ENCODE measurements at places on chromosomes 5 and 9. TPM values are rescaled to one million over a fixed set of nuclear protein-coding genes. Genes with fewer than 3 reads are reported as not detected.

The BRD8 gene
- total RNA-seq: 48.4 TPM

The PPP6C gene
- total RNA-seq: 44.3 TPM

The RAB3C gene
- not detected for total RNA-seq

The HRH2 gene
- 34.3 TPM for total RNA-seq

The EXOSC2 gene
- total RNA-seq: 93.0 TPM

The CD180 gene
- 0.02 TPM for total RNA-seq

The CENPH gene
- 37.0 TPM for total RNA-seq

The ECSCR gene
- 1.7 TPM for total RNA-seq

The CTXN3 gene
- not detected for total RNA-seq

- peaks cover 41% of the 10 kb centered on the region for H3K4me1 ChIP-seq
- H3K36me3 ChIP-seq: peaks cover 76% of the 10 kb centered on the region
- no peak overlapping the region for H3K27ac ChIP-seq
- no peaks in the 10 kb centered on the region for H3K27me3 ChIP-seq
Measured at GRCh38 chr9:15433191-15433590, 10.5 kb downstream of the SNAPC3 start.

DNA sequence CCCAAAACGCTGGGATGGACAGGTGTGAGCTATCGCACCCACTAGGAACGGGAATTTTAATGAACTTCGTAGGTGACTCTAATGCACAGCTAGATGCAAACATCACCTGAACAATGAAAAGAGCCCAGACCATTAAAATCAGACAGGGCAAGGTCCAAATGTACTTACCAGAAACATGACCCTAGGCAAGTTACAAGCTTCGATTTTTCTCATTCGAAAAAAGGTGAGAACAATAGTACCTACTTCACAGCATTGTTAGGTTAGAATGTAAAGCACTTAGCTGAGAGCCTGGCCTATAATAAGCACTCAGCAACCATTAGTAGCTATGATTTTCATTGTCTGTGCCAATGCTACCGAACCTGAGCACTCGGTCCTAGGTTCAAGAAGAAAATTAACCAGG, 5.8 kb upstream of the KLHL3 start:
- H3K4me1 ChIP-seq: no peaks in the 10 kb centered on the region
- H3K27ac ChIP-seq: no peak overlapping the region
- H3K27me3 ChIP-seq: no peaks in the 10 kb centered on the region
- H3K4me3 ChIP-seq: no peak overlapping the region
- H3K36me3 ChIP-seq: peaks cover 6% of the 10 kb centered on the region

- H3K27me3 ChIP-seq: peaks cover 12% of the 10 kb centered on the region
- no peaks in the 10 kb centered on the region for H3K36me3 ChIP-seq
- H3K27ac ChIP-seq: no peak overlapping the region
- H3K4me1 ChIP-seq: no peaks in the 10 kb centered on the region
- H3K4me3 ChIP-seq: no peak overlapping the region
Measured at GRCh38 chr9:89632192-89632733, 27.5 kb downstream of the GADD45G start.

DNA sequence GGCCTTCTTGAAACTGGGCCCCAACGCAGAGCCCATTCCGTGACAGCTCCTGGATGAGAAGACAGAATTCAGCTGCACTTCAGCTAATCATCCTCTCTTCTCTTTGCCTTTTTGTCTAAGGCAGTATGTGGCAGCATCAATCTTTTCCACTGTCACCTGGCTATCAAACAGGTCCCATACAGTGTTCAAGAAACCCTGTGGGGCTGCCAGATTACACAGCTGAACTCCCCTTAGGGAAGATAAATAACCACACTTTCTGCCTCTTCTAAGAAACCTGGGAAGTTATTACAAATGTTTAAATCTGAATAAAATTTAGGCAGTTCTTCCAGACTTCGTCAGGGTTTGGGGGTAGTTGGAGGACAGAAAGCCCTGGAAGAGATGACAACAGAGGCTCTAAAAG, 61.0 kb downstream of the SPEF2 start:
- H3K36me3 ChIP-seq: peaks cover 3% of the 10 kb centered on the region
- DNase-seq: no peak
- peaks cover 17% of the 10 kb centered on the region for H3K4me1 ChIP-seq
- H3K27ac ChIP-seq: no peak overlapping the region
- no peaks in the 10 kb centered on the region for H3K27me3 ChIP-seq
- no peak overlapping the region for H3K4me3 ChIP-seq

GRCh38 chr5:13552361-13552760, 392.1 kb downstream of the DNAH5 start:
- DNase-seq: no peak
- no peaks in the 10 kb centered on the region for H3K27me3 ChIP-seq
- no peak overlapping the region for H3K27ac ChIP-seq
- no peak overlapping the region for H3K4me3 ChIP-seq

GRCh38 chr5:175712313-175712680, 54.4 kb downstream of the HRH2 start:
- no peaks in the 10 kb centered on the region for H3K27me3 ChIP-seq
- no peak overlapping the region for H3K27ac ChIP-seq
- DNase-seq: no peak

DNA sequence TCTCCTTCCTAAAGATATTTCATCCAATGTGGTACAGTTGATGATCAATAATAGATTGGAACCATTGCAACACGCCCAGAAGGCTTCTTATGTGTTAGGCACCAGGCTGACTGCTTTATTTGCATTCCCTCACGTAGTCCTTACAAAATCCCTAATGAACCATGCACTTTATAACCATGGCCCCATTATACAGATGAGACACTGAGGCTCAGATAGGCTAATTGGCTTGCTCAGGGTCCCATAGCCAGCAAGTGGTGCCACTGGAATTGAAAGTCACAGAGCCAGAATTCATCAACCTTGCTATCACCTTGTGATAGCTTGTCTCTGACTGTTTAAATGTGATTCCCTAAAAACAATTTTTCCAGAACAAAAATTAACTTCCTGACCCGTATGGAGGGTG, 27.8 kb upstream of the RAI14 start:
- DNase-seq: no peak
- H3K27me3 ChIP-seq: peaks cover 3% of the 10 kb centered on the region
- H3K4me1 ChIP-seq: no peaks in the 10 kb centered on the region
- no peak overlapping the region for H3K4me3 ChIP-seq

DNA sequence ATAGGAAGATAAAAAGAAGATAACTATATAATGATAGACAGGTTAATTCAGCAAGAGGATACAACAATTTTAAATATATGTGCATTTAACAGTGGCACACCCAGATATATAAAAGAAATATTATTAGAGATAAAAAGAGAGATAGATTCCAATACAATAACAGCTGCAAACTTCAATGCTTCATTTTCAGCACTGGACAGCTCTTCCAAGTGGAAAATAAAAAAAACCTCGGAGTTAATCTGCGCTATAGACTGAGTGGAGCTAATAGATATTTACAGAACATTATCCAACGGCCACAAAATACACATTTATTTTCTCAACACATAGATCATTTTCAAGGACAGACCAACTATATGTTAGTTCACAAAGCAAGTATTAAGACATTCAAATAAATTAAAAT, 1229.5 kb upstream of the CDH6 start:
- H3K4me1 ChIP-seq: no peaks in the 10 kb centered on the region
- H3K27me3 ChIP-seq: no peaks in the 10 kb centered on the region
- no peak overlapping the region for H3K4me3 ChIP-seq
- H3K36me3 ChIP-seq: no peaks in the 10 kb centered on the region

- no peaks in the 10 kb centered on the region for H3K27me3 ChIP-seq
- no peak for DNase-seq
- H3K27ac ChIP-seq: no peak overlapping the region
- no peaks in the 10 kb centered on the region for H3K4me1 ChIP-seq
- no peaks in the 10 kb centered on the region for H3K36me3 ChIP-seq
Measured at GRCh38 chr5:135240283-135240633, 158.8 kb downstream of the MACROH2A1 start.

DNA sequence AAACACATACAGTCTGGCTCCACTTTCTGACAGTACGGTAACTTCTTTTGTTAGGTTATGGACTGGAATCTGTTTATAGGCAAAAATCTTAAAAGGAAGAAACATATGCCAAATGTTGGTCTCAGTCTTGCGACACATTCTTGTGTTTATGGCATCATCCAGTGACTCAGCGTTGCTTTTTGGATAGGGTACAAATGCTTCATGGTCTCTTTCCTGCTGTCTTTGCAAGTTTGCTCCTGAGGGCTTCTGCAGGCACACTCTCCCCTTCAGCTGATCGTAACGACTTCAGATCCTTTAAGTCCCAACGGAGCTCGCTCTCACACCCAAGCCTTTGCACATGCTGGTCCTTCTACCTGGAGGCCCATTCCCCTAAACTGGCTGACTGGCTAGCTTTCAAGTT, 23.6 kb upstream of the TNFSF8 start:
- DNase-seq: no peak
- H3K4me1 ChIP-seq: peaks cover 43% of the 10 kb centered on the region
- peaks cover under 1% of the 10 kb centered on the region for H3K36me3 ChIP-seq
- no peak overlapping the region for H3K4me3 ChIP-seq
- peaks cover 2% of the 10 kb centered on the region for H3K27me3 ChIP-seq

DNA sequence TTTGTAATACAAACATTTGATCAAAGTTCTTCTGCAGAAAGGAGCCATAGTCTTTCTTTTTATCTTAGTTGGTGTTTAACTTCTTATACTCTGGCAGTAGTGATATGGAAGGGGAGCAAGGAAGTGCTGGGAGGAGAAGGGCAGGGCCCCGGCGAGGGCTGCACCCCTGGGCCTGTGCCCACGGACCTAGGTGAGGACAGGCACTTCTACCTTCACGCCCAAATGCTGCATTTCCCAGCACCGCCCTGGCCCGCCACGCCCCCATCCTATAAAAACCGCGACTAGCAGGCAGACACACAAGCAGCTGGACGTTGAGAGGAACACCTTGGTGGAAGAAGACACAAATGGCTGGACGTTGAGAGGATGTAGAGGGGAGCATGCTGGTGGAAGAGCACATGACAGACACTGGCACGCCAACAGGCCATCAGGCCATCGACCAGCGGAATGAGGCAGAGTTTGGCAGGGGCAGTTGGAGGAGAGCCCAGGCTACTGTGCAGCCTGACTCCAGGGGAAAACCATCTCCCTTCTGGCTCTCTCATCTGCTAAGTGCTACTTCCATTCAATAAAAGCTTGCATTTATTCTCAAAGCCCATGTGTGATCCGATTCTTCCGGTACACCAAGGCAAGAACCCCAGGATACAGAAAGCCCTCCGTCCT, 81.5 kb upstream of the C9orf72 start:
- H3K4me3 ChIP-seq: no peak overlapping the region
- DNase-seq: no peak
- no peak overlapping the region for H3K27ac ChIP-seq
- H3K36me3 ChIP-seq: no peaks in the 10 kb centered on the region
- H3K4me1 ChIP-seq: no peaks in the 10 kb centered on the region

DNA sequence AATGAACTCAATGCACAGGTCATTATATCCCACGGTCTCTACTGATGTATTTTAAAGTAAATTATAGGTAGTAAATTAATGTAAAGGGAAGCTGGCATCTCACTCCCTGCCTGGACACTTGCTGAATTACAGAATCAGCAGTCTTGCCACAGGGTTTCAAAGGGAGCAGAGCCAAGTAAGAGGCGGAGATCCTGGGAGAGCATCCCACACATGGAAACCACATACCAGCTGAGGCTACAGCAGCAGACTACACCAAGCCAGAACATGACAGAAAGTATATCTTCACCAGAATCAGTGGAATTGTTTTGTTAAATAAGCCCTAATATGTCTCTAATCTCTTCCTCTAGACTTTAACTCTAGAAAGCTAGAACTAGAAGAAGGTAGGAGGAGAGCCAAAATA, 1689.2 kb upstream of the WWC1 start:
- no peaks in the 10 kb centered on the region for H3K27me3 ChIP-seq
- H3K27ac ChIP-seq: no peak overlapping the region
- H3K36me3 ChIP-seq: no peaks in the 10 kb centered on the region
- no peak for DNase-seq
- H3K4me1 ChIP-seq: no peaks in the 10 kb centered on the region
- H3K4me3 ChIP-seq: no peak overlapping the region

- H3K4me3 ChIP-seq: no peak overlapping the region
- H3K4me1 ChIP-seq: no peaks in the 10 kb centered on the region
- no peaks in the 10 kb centered on the region for H3K27me3 ChIP-seq
- DNase-seq: no peak
- H3K36me3 ChIP-seq: no peaks in the 10 kb centered on the region
Measured at GRCh38 chr9:137433916-137434431, 7.2 kb downstream of the ENTPD8 start.

DNA sequence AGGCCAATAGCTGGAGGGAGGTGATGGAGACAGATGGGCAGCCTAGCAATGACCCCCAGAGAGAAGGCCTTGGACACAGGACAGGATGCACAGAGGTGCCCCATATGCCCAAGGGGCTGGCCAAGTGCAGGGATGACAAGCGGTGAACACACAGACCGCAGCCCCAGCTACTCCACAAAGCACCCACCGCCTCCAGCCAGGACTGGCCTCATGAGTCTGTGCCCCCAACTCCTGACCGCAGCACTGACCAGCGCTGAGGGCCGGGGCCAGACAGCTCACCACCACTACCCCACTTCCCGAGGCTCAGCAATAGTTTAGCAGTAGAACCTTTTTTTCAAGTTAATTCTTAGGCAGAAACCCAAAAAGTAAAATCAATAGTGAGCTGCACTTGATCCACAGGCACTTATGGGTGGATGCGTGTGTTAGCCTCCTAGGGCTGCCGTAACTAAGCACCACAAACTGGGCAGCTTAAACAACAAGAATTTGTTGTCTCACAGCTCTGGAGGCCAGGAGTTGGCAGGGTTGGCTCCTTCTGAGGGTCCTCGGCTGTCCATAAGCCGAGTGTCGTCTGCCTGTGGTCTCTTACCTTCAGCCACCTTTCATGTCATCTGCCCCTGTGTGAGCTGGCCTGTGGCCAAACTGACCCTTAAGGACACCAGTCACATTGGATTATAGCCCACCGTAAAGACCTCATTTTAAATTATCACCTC, 14.1 kb downstream of the ROR2 start:
- peaks cover 3% of the 10 kb centered on the region for H3K4me1 ChIP-seq
- no peak overlapping the region for H3K4me3 ChIP-seq
- no peak overlapping the region for H3K27ac ChIP-seq

DNA sequence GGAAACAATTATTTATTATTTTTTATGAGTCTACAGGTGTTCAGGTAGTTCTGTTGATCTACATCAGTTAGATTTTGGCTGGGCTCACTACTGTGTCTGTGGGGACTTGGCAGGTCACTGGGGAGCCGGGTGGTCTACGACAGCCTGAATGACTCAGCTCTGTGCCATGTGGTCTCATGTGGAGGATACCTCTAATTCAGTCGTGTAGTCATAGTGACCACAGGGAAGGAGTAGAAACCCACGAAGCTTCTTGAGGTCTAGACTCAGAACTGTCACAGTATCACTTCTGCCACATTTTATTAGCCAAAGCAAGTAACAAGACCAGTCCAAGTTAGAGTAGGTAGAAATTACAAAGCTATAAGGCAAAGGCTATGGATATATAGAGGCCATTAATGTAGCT, 64.7 kb upstream of the GRAMD2B start:
- H3K4me1 ChIP-seq: peaks cover 18% of the 10 kb centered on the region
- no peaks in the 10 kb centered on the region for H3K36me3 ChIP-seq
- no peak overlapping the region for H3K27ac ChIP-seq

- no peaks in the 10 kb centered on the region for H3K36me3 ChIP-seq
- no peak overlapping the region for H3K27ac ChIP-seq
- no peak overlapping the region for H3K4me3 ChIP-seq
- DNase-seq: no peak
- H3K27me3 ChIP-seq: peaks cover 16% of the 10 kb centered on the region
- H3K4me1 ChIP-seq: peaks cover 9% of the 10 kb centered on the region
Measured at GRCh38 chr5:6788439-6788838, 75.2 kb downstream of the TENT4A start.
